ENCODE measurements at places on chromosomes 2 and 18.

DNA sequence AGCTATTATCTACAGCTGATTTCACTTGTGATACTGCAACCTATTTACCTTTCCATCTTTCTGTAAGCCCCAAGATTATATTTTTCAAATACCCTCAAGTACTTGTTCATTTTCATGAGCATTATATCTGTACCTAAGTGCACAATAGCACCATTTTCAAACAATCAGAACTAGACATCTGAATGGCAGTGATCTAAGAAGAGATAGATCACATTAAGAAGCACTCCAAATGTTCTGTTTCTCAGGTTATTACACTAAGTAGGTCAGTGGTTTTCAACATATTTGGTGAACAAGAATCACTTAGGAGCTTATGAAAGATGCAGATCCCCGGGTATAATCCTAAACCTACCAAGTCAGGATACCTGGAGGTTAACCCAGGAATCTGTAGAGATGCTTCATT, 872.7 kb downstream of the DCDC2C start:
- no peak for DNase-seq

- DNase-seq = no peak
Measured at GRCh38 chr2:8656160-8656641, 25.7 kb upstream of the ID2 start.

GRCh38 chr2:66466433-66466832, 31.5 kb downstream of the MEIS1 start:
- no peak for DNase-seq

GRCh38 chr2:204203704-204204103, 267.1 kb downstream of the ICOS start:
- DNase-seq = no peak

DNA sequence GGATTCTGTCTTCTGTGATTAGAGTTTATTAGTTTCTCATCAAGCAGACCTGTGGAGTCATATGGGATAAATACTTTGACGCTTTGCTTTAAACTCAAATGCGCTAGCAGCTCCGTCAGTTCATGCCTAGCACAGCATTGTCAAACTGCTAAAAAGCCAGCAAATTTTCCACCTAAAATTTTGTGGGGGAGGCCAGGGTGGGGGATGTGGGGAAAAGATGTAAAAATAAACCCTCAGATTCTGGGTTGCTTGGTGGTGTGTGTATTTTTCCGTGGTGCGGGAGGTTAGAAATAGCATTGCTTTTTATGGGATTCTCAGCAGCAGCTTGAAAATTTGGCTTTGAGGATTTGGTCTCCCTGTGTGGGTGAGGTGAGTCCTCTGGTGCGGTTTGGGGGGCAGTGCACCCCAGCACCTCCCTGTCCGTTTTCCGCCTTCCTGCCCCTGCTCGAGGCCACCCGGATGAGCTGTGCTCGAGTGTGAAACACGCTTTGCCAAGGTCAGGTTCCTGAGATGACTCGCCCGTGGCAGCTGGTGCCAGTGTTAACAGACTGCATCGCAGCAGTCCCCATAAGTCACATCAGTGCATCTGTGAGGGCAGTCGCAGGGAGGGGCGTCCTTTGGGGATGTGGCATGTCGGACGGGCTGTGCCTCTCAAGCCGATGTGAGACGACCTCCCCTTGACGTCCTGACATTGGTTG, 65.9 kb downstream of the LDLRAD4 start:
- DNase-seq = peak; percentile 22

DNA sequence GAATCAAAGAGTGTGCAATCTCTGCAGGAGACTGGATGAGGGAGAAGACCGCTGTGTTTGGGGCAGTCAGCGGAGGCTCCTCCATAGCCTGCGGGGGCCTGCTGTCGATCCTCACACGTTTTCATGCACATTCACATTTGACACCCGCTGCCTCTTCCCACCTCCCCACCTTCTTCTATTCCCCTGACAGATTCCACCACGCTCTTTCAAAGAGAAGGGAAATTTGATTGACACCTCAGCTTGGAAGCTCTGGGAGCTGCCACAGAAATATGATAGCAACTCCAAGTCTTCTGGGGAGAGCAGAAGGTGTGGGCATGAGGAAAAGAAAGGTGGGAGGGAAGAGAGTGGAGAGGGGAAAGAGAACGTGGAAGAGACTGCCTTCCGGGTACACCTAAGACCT, 87.5 kb downstream of the BOD1L2 start:
- DNase-seq = no peak

DNA sequence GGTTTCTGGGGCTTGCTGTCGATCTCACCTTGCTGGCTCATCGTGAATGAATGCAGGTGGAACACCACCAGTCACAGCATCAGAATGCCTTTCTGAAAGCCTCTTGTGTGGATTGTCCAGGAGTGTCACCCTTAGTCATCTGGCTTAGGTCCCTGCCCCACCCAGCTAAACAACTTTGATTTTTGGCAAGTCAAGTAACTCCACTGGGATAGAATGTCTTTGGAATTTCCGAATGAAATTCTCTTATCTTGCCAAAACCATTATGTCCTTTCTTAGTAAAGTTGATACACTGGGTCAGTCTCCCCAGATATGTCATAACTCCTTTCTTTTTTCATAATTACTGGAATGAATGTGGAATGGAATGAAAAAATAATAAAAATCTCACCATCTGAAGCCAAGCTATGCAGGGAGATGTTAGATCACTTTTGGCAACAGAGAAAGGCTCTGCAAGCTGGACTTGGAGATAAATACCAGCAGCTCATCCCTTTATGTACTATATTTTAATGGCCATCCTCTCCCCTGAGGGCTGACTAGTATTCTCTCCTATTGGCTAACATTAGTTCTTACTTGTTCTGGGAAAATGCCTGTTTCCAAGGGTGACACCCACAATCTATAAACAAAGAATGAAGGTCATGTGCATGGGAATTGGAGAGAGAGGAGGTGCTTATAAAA, 35.4 kb downstream of the INSIG2 start:
- no peak for DNase-seq

- DNase-seq = no peak
Measured at GRCh38 chr18:25594351-25594750, 242.4 kb upstream of the ZNF521 start.

DNA sequence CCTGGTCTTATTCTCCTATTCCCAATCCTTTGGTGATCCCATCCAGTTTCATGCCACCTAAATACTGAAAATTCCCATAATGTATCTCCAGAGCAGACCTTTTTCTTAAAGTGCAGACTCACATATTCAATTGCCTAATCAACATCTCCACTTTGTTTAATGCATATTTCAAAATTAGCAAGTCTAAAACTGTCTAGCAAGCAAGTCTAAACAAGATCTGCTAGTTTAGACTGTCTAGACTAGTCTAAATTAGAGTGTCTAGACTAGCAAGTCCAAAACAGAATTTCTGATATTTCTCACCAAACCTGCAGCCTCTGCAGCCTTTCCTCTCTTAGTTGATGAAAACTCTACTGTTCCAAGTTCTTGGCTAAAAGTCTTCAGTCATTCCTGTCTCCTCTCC, 44.6 kb downstream of the THUMPD2 start:
- DNase-seq = no peak

- DNase-seq = no peak
Measured at GRCh38 chr18:31486165-31486564, 11.8 kb upstream of the DSG2 start.

- DNase-seq = no peak
Measured at GRCh38 chr18:59159265-59159664, 19.6 kb downstream of the SEC11C start.

DNA sequence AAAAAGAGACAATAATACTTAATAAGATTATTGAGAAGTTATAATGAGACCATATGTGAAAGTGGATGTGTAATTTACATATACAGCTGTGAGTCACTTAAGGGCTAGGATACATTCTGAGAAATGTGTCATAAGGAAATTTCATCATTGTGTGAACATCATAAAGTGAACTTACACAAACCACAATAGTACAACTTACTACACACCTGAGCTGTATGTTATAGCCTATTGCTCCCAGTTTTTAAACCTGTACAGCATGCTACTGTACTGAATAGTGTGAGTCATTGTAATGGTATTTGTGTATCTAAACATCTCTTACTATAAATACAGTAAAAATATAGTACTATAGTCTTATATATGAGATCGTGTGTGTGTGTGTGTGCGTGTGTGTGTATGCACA, 1420.3 kb upstream of the PIK3C3 start:
- DNase-seq = no peak

- no peak for DNase-seq
Measured at GRCh38 chr2:241992753-241993152, 123.2 kb downstream of the RTP5 start.

GRCh38 chr2:222919841-222920526, 59.1 kb downstream of the ACSL3 start:
- DNase-seq = no peak

DNA sequence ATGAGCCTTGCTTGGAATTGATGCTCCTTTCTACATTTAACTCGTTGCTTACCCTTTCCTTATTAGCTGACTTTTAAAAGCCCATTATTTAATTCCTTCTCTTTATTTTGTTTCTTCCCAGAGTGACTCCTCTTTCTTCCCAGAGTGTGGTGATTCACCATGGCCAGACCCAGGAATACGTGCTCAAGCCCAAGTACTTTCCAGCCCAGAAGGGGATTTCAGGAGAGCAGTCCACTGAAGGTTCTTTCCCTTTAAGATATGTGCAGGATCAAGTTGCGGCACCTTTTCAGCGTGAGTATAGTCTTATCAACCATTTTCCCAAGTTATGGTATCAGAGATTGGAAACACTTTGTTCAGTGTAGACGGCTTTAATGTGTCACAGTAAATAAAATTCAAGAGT, 163.7 kb downstream of the LTBP1 start:
- DNase-seq = no peak

GRCh38 chr18:32091325-32091723, 350 bp upstream of the RNF138 start:
- no peak for DNase-seq

- DNase-seq = no peak
Measured at GRCh38 chr2:174553811-174554493, 43.7 kb downstream of the WIPF1 start.

DNA sequence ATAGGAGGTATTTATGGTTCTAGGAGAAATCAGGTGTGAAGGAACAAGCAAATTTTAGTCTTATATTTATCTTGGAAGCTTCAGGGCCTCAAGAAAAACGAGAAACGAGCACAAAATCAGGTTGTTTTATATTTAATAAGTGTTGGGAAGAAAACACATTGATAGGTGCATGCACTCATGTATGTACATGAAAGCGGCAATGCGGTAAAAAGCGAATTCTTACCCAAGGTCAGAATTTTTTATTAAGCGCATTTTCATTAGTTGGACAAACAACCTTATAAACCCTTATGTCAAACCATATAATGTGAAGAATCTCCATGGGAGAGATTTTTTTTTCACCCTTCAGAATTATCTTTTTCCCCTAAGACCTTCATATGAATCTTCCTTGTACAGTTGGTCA, 25.4 kb downstream of the SLC66A3 start:
- no peak for DNase-seq

- DNase-seq = no peak
Measured at GRCh38 chr2:159557437-159558034, 58.8 kb downstream of the BAZ2B start.

DNA sequence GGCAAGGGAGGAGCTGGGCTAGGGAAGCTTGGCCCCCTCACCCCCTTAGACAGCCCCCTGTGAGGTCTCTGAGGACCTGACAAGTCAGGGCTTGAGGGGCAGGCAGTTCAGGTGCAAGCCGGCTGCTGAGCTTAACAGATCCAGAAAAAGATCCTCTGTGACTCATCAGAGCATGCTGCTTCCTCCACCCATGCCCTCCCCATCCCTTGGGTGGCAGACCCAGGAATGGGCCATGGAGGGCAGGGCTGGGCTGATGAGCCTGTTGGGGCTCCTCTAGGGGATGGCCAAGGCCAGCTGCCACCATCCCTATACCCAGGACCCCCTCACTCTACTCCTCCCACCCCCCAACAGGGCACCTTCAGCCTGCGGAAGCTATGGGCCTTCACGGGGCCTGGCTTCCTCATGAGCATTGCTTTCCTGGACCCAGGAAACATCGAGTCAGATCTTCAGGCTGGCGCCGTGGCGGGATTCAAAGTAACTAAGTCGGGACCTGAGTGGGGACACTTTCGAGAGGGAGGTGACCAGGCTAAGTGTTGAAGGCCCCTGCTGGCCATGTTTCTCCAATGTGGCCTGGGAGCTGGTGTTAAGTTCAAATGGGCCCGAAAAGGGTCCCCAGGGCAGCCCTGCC, 1.9 kb downstream of the SLC11A1 start:
- DNase-seq = no peak

DNA sequence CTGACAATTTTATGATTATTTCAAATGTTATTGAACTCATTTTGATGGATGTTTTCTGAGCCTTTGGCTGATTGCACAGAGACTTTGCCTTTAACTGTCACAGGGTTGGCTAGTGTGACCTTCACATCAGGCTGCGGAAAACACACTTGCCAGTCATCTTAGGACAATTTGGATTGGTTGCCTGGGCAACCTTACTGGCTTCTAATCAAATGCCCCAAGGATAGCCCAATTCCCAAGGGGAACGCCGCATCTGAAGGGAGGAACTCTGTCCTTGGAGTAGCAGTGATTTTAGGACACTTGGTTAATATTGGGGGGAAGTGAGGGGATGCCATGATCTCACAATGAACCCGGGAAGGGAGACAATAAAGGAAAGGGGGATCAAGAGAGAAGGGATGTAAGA, 29.5 kb downstream of the OSBPL6 start:
- DNase-seq = no peak

GRCh38 chr2:8681786-8682692, at the start of gene ID2:
TSS of gene ID2 (plus strand) at chr2:8682056. CDS start at chr2:8682166, 110 bp downstream.
- peak; percentile 99 for DNase-seq

- DNase-seq = no peak
Measured at GRCh38 chr2:121816797-121817196, 61.3 kb downstream of the TSN start.

DNA sequence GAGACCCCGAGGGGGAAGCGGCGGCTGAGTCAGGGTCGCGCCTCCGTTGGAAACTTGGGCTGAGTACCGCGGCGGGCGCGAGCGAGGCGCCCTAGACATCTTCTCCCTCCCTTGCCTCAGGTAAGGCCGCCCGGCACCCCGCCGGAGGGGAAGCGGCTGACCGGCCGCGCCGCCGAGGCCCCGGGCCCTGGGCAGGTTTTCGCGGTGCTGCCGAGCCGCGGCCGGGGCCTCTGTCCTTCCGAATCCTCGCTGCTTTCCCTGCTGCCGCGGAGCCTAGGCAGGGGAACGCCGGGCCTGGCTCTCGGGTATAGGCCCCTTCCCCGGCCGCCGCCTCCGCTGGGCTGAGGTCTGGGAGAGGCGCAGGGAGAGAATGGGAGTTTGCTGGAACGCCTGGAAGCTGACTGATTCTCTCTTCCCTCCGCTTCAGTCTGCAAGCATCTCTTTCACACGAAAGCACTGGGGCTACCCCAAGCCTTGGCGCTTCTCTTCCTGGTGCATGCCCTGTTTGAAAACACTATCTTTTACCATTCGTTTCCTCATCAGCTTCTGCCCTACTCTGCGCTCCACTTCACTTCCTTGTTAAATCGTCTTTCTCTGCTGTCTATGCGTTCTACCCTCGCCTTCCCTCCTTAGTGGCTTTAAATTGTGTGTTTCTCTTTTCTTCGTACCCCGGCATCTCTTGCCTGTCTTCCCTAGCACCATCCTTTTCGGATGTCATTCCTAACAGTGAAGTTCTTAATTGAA, 652 bp downstream of the PPM1B start:
- peak; percentile 37 for DNase-seq

- DNase-seq = no peak
Measured at GRCh38 chr2:224248944-224249371, 152.9 kb downstream of the FAM124B start.

GRCh38 chr2:236674238-236674637, 104.6 kb downstream of the ACKR3 start:
- no peak for DNase-seq

GRCh38 chr2:33022989-33023727, 76.4 kb downstream of the LTBP1 start:
- DNase-seq = no peak

GRCh38 chr18:55778788-55779690, 191.0 kb upstream of the TCF4 start:
- peak; percentile 13 for DNase-seq

GRCh38 chr2:109615637-109616144, 1.5 kb downstream of the SOWAHC start:
- no peak for DNase-seq
